CD4-positive, alpha-beta T cell treated with Interferon gamma for 1 hour (primary cell): ENCODE measurements at places on chromosomes 2 and 18.
A peak's percentile ranks its signal among the peaks of the same experiment; 100 is the strongest.

- no peak for DNase-seq
Observed at GRCh38 chr18:55247032-55247431, 287.8 kb upstream of the CCDC68 start.

- no peak for DNase-seq
Observed at GRCh38 chr2:98601532-98602132, 6.7 kb downstream of the COA5 start.

DNA sequence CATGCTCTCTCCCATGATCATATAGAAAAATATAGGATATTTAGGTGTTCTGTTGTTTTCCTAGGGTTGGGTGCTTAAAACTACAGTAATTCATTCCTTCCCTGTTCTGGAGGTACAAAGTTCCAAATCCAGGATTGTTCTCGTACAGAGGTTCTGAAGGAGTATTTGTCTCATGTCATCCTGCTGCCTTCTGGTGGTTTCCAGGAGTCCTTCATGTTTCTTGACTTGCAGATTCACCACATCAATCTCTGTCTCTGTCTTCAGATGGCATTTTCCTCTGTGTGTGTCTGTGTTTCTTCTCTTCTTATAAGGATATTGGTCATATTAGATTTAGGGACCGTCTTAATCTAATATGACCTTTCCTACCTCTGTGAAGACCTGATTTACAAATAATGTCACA, 397.9 kb downstream of the NYAP2 start:
- DNase-seq = no peak

DNA sequence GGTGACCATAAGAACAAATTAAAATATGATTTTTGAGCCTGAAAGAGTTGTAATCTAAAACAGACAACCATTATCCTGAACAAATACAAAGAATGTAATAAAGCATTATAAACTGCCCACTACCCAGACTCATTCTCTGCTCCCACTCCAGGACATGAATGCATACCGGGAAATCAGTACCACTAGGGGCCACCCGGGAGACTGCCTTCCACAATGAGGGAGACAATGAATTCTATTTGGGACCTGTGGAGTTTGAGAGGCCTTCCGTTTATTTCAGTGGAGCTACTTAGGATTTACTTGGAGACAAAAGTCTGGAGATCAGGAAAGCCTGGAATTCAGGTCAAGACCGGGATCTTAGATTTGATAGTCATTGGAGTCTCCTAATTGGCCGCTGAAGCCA, 50.0 kb downstream of the NAB1 start:
- DNase-seq = no peak

DNA sequence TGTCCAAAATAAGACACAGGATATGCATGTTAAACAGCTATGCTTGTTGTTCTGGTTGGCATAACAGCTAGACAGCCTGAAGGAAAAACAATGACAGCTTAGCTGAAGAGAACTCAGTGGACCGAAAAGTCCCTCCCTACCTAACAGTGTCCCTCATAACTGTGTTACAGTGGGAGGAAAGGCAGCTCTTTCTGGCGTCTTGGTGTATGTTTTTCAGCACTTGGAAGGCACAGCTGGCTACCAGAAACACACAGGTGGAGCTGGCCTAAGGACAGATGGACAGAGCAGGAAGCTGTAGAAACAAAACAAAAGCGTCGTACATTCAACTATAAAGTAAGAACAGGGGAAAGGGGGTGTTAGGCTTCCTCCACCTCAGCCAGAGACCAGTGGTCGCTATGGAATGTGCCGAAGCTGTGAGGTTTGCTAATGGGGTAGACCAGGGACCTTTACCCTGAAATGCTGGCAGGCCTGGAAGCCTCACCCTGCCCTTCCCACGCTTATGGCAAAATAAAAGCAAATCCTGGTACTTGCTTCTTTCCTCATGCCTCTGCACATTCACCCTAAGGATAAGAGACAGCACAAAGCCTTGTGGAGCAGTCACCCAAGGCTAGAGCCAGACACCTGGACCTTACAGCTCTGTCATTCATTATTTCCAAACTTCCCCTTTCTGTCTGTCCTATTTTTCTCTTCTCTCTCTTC, 103.5 kb upstream of the TRIB2 start:
- DNase-seq = no peak

DNA sequence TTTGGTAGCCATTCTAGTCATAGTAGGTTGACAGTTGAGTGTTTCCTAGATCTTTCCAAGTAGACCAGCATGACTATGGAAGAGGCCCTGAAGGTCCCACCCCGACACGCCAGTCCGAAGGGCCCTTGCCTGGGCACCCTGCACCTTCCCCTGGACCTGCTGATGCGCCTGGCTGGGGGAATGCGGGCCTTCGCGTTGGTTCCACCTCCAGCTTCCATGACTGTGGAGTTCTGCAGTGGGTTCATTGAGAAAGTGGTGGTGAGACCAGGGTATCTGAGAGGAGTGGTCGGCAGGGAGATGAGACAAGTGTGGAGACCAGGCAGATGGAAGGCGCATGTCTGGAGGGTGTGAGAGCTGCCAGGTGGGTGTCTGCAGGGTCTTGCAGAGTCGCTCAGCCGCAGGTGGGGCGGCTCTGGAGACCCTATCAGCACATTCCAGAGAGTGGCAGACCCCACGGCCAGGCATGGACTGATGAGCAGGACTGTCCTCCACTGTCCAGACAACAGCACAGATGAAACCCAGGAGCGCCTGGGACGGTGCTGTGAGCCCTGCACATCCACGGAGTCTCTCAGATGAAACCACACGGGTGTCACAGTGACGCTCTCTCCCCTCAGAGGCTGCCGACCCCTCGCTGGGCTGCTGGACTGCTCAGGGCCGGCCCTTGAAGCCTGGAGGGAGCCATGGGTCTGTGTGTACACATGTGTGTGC, 182.5 kb upstream of the HDAC4 start:
- no peak for DNase-seq

- DNase-seq = no peak
Observed at GRCh38 chr18:73043611-73044010, 175.8 kb upstream of the NETO1 start.

DNA sequence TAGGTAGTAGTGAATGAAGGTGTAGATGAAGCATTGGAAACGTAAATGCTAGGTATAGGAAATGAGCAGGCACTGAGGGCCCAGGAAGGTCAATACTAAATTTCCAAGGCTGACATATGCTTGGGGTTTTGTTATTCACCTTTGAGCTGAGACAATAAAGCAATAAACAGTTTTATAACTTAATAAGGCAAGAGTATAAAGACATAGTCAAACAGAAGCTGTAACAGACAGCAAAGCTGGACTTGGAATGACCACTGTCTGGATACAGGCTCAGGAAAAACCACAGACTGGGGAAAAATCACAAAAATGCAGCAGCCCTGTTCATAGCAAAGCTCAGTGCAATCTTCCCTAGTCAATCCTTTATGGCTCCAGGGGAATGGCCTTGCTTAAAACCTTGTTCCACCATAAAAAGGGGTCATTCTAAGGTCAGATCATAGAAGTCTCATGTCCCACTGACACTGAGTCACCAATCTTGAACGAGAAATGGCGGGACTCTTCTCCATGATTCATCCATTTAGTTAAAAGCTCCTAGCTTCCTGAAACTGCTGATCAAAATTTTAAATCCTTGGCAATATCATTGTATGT, 493.3 kb downstream of the CMPK2 start:
- DNase-seq = no peak

DNA sequence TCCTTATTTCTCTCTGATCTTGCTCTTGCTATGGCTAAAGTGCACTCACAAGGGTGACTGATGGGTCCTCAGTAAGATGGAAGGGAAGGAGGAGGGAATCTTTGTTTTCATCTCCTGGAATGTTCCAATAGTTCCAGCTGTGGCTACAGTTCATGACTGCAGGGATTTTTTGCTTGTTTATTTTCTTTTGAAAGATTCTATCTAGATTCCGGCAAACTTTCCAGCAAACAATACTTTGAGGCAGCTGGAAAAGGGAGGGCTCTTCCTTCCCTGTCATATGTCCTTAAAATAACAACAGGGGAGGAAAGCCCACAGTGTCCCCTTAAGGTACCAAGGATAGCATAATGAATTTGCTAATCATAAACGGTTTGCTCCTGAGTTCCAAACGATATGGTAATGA, 111.3 kb upstream of the SLC14A2 start:
- no peak for DNase-seq

GRCh38 chr2:195656859-195657633, at the start of gene SLC39A10:
Gene SLC39A10 (plus strand): TSS chr2:195657226. CDS start chr2:195680043, 22,817 bp downstream.
- peak; percentile 97 for DNase-seq

- DNase-seq = no peak
Observed at GRCh38 chr18:7066965-7067555, 50.5 kb downstream of the LAMA1 start.
